ENCODE measurements at places on chromosomes 12 and 14.
A peak's percentile ranks its signal among the peaks of the same experiment; 100 is the strongest.

- DNase-seq, result peak; percentile 54
Measured at GRCh38 chr14:90276646-90277367, 20.5 kb downstream of the PSMC1 start.

GRCh38 chr12:52387859-52388258, 2.4 kb upstream of the KRT84 start:
- DNase-seq, result no peak

GRCh38 chr12:93582351-93582750, 9.9 kb downstream of the SOCS2 start:
- DNase-seq, result no peak

DNA sequence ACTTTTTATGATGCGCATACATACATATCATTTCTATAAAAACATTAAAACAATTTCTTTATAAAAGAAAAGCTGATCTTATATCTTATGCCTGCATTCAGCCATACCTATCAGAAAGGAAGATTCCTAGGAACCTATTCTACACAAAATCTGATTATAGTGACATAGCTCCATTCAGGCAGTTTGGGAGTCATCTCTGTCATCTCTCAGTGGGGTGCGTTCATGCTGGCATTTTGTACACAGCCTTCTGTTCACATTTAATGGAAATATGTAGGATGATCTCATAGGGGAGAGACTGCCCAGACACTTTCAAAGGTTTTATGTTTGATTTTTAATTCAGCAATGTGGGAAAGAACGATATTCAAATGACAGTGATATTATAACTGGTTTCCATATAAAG, 52.9 kb downstream of the ATL1 start:
- DNase-seq, result no peak

DNA sequence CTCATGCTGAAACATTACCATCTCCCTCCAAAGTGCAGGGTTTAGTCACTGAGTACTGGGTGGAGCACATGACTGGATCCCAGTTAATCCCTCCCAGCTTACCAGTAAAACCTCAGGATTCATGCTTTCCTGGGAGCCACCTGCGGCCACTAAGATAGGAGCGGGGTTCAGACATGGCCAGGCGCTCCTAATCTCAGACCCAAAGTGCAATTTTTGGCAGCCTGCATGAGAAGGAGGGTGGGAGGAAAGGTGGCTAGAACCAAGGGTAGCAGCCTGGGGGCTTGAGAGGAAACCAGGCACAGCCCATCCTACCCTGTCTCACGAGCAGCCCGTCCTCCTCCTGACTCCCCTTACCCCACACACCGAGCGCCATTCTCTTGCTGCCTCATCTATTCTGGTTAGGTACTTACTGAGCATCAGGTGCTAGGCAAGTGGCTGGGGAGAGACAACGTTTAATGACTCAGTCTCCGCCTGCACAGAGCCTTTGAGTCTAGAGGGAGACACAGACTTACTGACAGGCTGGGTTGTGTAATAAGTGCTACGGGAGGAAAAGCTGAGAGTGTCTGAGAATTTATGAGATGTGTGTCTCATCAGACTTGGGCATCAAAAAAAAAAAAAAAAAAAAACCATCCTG, 9.9 kb downstream of the GPRC5A start:
- peak; percentile 92 for DNase-seq

DNA sequence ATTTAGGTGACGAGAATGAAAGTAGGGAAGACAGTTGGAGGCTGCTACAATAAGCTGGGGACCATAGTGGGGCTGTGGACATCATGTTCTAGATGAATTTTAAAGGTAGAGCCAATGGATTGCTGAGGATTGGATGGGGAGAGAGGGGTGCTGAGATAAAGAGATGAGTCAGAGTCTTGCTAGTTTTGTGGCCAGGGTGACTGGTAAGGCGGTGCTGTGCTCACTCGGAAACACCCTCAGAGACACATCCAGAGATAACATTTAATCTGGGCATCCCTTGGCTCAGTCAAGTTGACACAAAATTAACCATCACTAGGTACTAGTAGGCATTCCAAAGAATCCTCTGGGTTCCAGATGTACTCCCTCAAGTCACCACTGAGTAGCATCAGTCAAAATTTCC, 170.7 kb downstream of the ADCK1 start:
- DNase-seq, result no peak

DNA sequence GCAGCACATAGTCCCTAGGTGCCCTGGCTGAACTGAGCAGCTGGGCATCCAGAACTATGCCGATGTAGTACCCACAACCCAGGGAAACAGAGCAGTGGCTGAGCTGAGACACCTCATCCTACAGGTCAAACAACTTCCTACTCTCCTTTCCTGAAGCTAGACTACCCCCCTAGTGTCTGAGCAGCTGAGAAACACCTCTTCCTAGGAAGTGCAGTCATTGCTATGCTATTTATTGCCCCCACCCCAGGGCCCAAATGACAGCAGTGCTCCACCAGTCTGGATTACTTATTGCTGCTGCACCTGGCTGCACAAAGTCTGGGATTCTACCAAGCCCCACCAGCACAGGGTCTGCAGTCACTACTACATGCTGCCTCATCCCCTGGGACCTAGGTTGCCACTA, 16.7 kb upstream of the GARIN2 start:
- DNase-seq, result no peak

DNA sequence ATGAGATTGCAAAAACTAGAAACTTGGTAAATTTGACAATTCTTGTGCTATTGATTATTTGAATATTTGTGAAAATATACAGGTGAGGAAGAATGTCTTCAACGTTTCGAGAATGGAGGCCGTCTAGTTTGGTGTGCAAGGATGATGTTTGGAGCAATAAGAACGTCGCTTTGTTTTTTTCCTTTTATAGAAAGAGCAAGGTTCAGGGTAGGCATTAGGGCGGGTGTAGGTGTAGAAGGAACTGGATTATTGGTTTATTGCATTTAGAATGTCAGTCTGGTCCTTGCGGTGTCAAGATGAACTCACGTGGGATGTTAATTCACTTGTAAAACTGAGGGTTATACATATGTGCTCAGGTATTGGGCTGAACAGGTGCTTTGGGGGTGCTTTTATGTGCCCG, 1.1 kb downstream of the RPS26 start:
- no peak for DNase-seq

DNA sequence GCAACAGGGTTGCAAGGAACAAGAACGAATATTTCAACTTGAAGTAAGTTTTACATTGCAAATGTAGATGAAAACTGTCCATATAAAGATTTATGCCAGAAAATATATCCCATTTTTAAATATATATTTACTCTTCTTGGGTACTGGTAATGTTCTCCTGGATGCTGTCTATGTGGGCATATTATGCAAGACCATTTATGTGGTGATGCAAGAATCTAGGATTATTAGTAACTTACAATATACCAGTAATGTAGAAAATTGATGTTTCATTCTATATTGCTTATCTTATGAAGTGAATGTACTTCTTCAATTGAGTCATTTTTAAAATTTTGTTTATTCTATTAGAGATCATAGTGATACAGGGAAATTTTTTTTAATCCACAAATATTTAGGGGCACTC, 25.1 kb downstream of the FGFR1OP2 start:
- DNase-seq, result peak; percentile 34

GRCh38 chr14:104499784-104500760, 79.5 kb upstream of the C14orf180 start:
- no peak for DNase-seq

DNA sequence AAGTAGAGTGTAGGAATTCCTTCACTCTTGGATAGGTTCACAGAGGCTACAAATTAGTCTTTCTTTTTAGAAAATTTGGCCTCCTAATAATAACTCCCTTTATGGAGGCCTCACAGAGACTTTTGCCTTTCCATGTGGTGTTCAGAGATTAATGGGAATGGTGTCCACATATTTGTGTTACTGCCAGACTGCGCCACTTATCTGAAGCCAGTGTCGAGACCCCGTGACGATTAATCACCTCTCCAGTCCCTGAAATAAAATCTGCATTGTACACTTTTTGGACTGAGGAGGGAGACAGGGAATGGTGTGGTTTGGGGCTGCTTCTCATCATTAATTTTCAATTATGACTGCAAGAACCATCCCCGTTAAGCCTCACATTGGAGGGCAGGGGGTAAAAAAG, 980.5 kb downstream of the FLRT2 start:
- no peak for DNase-seq

GRCh38 chr12:2453761-2454090, 341.0 kb upstream of the FKBP4 start:
- DNase-seq, result no peak

DNA sequence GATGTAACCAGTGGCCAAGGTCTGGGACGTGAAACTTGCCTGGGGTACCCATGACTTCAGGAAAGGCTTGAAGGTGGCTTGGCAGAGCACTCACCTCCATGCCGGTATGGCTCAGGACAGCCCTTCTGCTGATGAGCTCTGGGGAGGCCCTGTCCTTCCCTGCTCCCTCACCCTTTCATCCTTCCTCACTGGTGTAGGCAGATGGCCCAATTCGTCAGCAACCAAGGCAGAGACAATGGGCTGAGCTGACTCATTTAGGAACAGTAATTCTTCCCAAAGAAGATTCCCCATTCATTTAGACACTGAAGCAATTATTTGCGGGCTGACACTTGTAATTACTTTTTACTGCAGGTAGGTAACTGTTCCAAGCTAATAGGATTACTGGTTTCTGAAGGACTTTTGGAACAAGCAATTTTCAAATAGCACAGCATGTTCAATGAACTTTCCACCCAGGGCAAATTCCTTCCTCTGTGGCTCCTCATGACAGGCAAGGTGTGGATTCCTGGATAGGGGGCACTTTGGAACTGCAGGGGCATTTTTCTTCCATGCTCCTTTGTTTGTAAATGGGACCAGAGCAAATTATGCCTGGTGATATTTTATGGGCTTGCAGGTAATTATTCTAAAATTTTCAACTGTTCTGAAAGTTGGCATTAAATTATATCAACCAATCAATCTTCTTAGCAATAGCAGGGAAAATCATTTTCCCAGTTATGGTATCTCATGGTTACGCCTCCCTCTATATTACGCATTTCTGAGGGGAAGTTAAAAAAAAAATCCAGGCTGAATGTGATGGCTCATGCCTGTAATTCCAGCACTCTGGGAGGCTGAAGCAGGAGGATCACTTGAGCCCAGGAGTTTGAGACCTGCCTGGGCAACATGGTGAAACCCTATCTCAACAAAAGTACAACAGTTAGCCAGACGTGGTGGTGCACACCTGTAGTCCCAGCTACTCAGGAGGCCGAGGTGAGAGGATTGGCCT, 24.1 kb upstream of the NRDE2 start:
- no peak for DNase-seq

DNA sequence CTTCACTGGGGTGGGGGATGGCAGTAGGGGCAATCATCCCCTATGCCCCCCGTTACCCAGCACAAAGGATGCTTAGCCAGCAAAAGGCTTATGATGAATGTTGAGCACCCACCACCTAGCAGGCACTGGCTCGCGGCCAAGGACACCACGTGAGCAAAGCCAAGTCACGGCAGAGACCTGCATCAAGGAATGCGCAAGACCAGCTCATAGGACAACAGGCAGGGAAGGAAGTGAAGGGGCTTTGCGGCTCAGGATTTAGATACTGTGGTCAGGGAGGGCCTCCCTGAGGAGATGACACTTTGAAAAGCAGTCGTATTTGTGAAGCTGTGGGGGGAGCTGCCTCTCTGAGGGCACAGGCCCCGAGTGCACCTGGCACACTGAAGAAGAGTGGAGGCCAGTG, 32.8 kb downstream of the SH2B3 start:
- peak; percentile 61 for DNase-seq

DNA sequence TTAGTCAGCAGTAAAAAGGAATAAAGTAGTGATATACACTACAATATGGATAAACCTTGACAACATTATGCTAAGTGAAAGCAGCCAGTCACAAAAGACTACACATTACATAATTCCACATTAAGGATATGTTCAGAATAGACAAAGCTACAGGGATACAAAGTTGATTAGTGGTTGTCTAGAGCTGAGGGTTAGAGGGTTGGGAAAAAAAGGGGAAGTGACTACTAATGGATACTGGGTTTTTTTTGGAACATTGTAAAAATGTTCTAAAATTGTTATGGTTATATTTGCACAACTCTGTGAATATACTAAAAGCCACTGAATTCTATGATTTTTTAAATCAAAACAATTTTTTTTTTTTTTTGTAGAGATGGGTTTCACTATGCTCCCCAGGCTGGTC, 4.8 kb upstream of the NGDN start:
- no peak for DNase-seq

- no peak for DNase-seq
Measured at GRCh38 chr12:102905229-102905628, 11.8 kb downstream of the PAH start.

DNA sequence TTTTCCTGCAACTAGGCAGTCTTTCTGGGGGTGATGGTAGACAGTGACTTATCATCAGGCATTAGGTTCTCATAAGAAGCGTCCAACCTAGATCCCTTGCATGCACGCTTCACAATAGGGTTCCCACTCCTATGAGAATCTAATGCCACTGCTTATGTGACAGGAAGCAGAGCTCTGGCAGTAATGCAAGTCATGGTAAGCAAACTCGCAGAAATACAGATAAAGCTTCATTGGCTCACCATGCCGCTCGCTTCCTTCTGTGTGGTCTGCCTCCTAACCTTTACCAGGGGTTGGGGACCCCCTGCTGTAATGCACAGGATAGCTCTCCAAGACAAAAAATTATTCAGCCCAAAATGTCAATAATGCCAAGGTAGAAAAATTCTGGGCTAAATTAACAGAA, 864.2 kb downstream of the TRHDE start:
- no peak for DNase-seq

DNA sequence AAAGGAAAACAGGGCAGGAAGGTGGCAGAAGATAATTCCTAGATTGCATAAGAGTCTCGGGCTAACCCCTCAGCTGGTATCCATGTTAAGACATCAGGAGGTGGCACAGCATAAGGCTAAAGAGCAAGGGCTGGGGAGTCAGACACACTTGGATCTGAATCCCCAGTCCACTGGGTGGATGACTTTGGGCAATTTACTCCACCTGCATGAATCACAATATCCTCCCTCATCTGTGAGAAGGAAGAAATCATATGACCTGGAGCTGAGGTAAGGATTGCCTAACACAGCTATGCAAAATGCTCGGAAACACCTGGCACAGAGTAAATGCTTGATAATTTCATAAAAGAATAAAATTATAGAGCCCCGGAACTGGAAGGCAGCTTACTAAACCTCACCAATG, 217.9 kb downstream of the PIK3C2G start:
- no peak for DNase-seq

DNA sequence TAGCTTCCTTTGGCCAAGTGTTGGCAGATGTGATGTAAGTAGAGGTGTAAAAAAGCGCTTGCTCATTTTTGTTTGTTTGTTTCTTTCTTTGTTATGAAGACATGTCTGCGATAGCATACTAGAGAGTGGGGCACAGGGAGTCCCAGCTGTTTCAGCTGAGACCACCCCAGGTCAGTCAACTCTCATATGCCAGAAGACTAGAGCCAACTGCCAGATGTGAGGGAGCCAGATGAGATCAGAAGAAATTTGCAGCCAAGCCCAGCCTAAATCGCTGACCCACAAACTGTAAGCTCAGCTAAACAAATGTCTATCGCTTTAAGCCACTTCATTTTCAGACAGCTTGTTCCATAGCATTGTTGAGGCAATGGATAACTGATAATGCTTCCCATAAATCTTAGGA, 397.1 kb downstream of the APAF1 start:
- DNase-seq, result no peak

DNA sequence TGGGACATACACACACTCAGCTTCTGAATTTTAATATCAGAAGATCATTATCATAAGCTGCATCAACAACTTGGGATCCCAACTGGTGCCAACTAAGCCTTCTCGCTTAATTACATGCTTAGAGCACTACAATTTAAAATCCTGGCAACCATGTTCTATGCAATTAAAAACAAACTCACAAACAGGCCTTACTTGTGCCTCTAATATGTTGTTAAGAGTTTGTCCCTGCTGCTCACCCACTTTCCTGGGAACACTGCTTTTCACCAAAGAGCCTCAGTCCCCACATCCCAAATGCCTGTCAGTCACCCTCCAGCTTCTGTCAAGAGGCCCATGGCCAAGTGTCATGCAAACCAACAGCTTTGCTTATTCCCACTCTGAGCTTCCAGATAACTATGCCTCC, 69.7 kb downstream of the TTC9 start:
- DNase-seq, result no peak

Measured in cardiac fibroblast (primary cell).